ENCODE measurements at places on chromosomes 5 and 9.

GRCh38 chr5:36156619-36157018 is 4.7 kb downstream of the SKP2 start:
- DNase-seq, result no peak

DNA sequence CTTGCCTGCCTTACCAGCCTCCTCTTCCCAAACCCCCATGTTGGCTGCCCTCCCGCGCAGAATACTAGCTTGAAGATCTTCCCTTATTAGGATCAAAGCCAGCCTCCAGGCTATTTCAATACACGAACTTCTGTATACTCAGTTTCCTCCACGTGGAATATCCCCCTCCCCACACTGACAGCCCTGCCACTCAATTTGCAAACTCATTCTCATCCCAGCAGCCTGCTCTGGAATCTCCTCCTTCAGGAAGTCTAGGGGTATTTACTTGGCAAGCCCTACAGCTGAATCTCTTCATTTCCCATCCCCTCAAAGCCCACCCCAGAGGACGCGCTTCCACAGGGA is 157.0 kb upstream of the SMIM23 start:
- no peak for DNase-seq

DNA sequence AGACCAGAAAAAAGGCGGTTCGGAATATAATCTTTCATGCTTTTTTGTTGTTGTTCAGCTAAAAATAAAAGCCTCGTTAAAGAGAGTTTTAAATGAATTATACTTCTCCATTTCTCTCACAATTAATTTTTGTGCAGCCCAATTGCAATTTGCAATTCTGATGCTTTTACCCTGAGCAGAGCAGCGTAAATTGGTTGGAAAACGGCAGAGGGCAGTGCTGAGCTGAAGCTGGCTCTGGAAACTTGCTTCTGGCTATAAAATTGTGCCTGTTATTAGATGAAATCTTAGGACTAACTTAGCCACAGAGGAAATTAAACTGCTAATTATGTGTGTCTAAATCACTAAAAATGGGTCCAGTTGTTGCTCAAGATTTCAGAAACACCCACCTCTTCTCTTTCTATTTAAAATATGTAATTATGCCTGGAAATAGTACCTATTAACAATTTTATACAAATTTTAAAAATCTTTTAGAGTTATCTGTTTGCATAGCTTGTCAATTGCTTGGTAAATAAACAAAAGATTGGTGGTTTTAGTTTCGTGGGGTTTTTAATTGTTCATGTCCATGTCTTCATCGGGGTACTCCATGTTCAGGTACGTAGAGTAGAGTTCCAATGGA is 441.8 kb upstream of the TLE4 start:
- no peak for DNase-seq

- DNase-seq, result no peak
Observed at GRCh38 chr9:37218800-37219425, 98.5 kb downstream of the ZCCHC7 start.

DNA sequence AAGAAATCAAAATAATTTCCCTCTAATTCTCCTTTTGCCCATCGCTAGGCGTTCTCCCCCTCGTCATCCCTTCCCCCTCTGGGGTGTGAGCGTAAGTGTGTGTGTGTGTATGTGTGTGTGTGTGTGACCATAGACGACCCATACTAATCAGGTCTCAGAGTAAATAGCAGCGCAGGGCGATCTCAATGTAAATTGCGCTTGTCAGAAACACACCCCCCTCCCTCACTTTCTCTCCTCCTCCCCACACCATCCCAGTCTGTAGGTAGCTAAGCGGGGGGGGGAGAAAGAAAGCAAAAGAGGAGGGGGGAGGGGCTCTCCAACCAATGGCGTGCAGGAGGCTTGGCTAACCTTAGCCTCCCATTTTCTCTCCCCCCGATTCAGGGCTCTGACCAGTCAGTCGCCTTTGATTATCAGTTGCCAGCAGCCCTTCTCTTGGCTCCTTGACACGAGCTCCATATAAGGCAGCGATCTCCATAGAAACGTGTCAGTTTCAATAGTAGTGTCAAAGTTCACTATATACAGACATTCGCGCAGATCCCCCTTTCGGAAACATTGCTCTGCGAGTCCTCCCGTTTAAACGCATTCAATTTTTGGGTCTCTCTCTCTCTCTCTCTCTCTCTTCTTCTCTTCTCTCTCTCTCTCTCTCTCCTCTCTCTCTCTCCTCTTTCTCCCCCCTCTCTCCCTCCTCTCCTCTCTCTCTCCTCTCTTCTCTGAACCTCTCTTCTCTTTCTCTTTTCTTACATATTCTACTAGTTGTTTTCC is at the start of gene NR2F1:
Gene NR2F1 (plus strand): TSS at position 546 of the 762 bp plus-strand sequence. CDS start 1,802 bp downstream, outside the sequence.
- DNase-seq, result no peak

GRCh38 chr9:133275105-133276000 is at the start of gene ABO:
TSS of gene ABO (minus strand) at chr9:133275201.
- DNase-seq, result no peak

- no peak for DNase-seq
Observed at GRCh38 chr5:14250084-14250695, 107.0 kb downstream of the TRIO start.

- DNase-seq, result no peak
Observed at GRCh38 chr9:82188817-82189216, 200.2 kb downstream of the SPATA31D1 start.

DNA sequence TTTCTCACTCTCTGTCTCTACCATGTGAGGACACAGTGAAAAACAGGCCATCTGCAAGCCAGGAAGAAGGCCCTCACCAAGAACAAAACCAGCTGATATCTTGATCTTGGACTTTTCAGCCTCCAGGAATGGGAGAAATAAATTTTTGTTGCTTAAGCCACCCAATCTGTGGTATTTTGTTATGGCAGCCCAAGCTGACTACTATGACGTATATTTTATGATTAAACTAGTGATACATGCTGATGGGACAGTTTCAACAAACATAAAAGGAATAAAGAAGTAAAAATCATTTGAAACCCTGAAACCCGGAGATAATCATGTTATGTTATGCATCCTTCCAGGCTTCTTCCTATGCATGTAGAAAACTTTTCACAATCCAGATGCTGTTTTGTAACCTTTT is 71.5 kb upstream of the ERBIN start:
- no peak for DNase-seq

GRCh38 chr9:7910426-7911020 is 110.9 kb upstream of the DMAC1 start:
- no peak for DNase-seq

- DNase-seq, result no peak
Observed at GRCh38 chr5:38680094-38680825, 123.8 kb upstream of the LIFR start.

- no peak for DNase-seq
Observed at GRCh38 chr9:82456642-82457041, 468.1 kb downstream of the SPATA31D1 start.

GRCh38 chr5:131932235-131932634 is 13.2 kb downstream of the MEIKIN start:
- DNase-seq, result no peak

DNA sequence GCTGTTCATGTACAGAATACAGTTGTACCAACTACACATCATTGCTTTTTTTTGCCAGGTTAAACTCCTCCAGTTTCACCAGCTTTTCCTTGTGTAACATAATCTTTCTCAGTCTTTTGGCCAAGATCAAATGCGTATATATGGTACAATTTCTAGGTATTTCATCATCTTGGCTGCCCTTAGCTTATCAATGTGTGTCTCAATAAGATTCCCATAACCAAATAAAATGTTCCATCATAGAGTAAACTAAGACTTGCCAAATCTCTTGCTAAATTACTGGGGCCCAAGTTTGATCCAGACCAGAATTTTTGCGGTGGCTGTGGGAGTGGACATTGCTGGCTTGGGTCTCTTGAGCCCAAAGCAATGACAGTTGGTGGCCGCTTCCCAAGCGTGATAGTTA is 24.3 kb upstream of the ERBIN start:
- DNase-seq, result no peak

DNA sequence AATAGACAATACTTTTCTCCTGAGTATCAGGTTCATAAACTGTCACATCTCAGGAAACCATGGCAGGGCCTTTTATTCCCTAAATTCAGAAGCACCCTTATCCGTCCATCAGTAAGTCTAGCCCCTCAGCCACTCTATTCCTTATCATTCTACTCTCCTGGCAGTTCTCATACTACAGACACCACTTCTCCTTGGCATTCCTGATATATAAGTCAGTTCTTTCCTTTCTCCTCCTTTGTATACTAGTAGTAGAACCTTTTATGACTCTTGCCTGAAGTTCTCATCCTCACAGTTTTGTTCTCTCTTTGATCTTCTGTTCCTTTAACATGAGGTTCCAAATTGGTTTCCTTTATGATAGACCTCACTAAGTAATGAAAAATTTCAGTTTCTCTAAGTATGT is 29.3 kb downstream of the GRAMD2B start:
- no peak for DNase-seq

DNA sequence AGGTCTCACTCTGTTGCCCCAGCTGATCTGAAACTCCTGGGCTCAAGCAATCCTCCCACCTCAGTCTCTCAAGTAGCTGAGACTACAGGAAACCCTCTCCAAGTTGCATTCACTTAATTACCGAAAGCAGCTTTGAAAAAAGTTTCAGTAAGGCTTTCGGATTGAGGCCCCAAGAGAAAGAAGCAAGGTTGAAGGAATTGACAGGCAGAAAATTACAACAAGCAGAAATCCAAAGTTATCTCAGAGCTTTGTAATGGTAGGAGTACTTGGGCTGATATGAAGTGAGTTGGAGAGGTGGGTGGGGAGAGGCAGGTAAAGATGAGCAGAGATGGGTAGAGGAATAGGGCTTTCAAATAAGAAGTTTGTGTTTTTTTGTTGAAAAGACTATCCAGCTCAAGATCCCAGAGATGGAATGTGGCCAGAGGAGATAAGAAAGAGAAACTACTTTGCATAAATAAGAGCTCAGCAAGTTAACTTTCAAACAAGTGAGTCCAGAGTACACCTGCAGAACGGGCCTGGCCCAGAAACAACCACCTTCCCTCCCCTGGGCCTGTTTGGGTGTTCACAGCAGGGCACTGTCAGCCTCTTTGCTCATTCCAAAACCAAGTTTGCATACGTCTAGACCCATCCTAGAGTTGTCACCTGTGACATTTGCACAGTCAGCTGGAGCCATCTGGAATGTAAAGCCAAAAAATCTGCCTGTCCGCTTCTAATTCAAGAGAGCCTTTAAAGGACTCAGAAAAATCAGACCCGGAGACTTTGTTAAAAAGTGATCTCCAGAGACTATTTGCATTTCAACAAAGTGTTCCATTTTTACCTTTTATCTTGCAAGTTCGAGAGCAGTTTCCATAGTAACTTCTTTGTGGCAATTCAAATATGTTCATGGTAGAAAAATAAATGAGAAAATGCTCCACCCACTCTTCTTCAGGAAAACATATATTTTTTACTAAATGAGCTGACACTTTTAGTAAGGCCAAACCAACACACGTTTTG is 2.2 kb upstream of the CLINT1 start:
- peak; percentile 31 for DNase-seq

GRCh38 chr5:112329419-112330090 is 89.5 kb downstream of the EPB41L4A start:
- no peak for DNase-seq

DNA sequence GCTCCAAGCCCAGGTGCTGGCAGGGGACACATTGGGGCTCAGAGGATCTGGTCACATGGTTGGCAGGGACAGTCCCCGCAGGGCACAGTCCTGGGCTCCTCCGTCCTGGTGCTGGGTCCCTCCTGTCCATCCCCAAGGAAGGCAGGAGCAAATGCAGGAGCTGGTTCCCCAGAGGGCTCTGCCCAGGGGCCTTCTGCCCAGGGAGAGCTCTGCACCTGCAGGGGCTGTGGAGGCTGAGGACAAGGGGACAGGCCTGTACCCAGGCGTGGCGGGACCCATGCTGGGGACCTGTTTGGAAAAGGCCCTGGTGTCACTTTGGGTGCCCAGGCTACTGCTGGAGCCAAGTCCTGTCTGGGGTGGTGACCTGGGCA is 7.2 kb downstream of the SPATA31E1 start:
- DNase-seq, result no peak

DNA sequence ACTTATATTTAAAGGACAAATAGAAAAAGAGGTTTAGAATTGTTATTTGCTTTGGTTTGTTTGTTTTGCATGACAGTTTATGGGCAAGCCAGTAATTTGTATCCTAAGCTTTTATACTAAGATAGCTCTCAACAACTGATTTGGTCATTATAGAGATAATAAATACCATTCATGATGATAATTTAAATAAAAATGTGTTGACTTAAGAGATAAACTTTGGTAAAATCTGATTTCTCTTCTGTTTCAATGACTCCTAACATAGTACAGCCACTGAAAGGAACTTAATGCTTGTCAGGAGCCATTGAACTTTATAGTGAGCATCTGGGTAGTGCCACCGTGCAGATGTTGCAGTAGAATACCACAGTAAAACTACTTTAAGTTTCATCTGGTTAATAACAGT is 160.7 kb upstream of the ACOT12 start:
- no peak for DNase-seq

GRCh38 chr5:132747616-132748440 is 602 bp downstream of the CCNI2 start:
- peak; percentile 41 for DNase-seq

GRCh38 chr9:109817846-109818472 is 38.0 kb downstream of the PALM2AKAP2 start:
- peak; percentile 37 for DNase-seq

GRCh38 chr9:70421272-70422180 is 7.1 kb upstream of the KLF9 start:
- DNase-seq, result peak; percentile 55

DNA sequence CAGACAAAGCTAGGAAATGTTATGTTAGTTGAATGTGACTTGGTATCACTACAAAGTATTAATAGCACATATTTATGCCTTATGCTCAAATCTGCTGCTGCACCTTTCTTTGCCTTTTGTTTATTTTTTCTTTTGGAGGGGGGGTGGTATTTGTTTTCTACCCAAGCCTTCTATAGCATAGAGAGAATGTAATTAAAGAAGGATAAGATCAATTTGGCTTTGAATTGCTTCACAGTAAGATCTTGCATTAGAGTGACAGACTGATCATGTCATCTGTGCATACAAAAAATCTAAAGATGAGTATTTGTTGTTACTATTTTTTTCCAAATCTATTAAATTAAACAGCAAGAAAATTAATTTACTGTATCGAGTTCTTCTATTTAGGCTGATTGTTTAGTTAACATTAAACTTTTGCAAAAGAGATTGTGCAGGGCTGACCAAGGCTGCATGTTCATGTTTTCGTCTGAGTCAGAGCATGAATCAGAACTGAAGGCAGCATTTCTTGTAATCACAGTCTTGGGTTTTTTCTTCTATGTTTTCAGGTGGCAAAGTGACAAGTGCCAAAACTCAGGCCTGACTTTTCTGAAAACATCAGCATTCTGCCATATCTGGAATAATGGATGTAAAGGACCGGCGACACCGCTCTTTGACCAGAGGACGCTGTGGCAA is 1007.1 kb upstream of the WWC1 start:
- no peak for DNase-seq

DNA sequence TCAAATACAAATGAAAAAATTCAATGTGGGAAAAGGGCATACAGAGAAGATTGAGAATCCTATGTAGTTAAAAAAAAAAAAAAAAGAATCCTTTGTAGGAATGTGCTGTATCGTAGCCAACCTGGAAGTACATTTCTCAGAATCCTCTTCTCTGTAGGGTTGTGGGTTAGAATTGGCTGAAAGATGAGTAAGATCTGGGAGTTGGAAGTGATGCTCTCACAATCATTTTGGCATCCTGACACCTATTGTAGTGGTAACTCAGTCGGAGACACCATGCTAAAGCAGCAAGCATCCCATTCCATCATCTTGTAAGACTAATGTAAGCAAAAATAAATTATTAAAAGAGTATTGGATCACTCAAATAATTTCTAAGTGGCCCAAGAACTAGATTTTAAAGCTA is 30.6 kb downstream of the MRPL22 start:
- no peak for DNase-seq
